AG09309 (cell line): ENCODE measurements at places on chromosomes 16 and 17.

GRCh38 chr16:67694611-67695010 is 24.5 kb downstream of the GFOD2 start:
- DNase-seq = no peak

DNA sequence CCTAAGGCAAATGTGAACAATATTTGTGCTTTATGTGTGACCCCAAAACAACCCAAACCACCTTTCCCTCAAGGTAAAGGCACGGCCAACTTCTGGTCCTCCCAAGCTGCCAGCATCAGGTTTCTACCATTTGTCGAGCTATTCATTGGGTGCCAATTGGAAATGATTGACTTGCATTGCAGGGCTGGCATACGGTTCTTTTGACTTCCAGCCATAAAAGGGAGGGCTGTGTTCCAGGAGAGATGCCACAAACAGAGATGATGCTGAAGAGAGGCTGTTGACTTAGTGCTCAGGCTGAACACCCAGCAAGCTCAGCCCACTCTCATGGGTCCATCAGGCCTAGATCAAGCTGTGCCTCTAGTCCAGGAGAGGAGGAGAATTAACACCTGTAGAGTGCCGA is 252.4 kb downstream of the GRIN2A start:
- DNase-seq = no peak

DNA sequence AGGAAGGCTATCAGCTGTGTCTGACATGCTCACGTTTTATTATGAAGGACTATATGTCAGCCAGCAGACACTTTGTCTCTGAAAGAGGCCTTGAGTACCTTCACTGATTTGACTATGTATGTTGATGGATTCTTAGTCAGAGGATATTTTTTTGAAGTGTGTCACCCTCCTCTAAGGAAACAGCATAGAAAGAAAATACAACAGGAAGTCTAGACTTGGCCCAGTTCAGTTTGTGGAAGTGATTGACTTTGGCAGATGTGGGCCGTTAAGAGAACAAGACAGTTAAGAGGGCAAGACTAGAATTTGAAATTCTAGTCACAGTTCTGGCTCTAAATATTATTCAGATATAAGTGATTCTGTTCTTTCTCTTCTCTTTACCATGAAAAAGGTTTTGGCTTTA is 471.5 kb downstream of the CDH8 start:
- no peak for DNase-seq

DNA sequence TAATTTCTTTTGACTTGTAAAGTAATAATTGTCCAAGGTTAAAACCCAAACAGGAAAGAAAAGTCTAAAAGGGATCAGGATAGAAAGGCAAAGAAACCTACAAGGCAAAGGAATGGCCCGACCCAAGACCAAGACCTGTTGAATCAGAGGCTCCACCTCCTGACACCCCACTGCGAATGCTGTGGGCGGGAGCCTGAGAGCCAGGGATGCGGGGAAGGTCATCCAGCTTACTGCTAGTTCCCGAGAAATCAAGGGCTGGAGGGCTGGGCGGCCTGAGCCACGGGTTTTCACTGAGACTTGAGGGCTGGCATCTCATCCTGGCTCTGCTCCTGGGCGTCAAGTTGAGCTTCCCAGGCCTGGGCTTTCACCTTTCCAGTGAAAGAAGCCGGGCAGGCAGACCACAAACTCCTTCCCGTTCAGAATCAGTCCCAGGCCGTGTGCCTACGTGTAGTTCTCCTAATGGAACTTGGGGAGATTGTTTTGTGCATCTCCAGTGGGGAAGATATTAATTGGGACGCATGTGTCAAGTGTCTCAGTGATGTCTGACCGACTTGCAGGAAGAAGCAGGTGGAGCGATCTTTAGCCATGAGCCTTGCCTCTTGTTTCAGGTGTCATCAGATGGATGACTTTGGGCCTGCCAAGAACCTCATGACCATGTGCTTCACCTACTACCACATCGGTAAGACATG is 36.9 kb downstream of the CIBAR2 start:
- no peak for DNase-seq

- peak; percentile 75 for DNase-seq
Measured at GRCh38 chr17:17151055-17151454, 55.1 kb downstream of the PLD6 start.

GRCh38 chr16:88639231-88640038 is 1.1 kb downstream of the IL17C start:
- DNase-seq = no peak

DNA sequence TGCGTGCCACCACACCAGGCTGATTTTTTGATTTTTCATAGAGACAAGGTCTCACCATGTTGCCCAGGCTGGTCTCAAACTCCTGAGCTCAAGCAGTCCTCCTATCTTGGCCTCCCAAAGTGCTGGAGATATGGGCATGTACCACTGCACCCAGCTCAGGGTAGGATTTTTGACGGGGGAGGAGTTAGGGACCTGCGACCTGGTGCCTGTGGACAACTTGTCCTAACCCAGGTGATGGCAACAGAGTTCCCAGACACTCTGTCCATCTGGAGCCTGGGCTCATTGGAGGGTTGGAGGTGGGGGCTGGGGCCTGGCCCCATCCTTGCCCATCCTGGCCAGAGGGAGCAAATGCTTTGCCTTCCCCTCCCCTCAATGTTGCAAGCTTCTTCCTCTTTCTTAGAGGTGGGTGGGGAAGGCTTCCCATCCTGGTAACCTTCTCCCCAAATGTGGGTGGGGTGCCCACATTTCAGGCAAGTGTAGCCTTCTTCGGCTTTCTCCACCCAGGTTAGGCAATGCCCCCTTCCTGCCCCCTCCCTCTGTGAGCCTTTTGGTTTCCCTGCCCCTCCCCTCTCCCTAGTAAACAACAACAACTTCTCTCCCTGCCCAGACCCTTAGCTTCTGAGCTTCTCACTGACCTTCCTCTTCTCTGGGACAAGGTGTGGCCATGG is 24.9 kb downstream of the RARA start:
- no peak for DNase-seq

- no peak for DNase-seq
Measured at GRCh38 chr17:78504156-78504925, 72.9 kb downstream of the DNAH17 start.

DNA sequence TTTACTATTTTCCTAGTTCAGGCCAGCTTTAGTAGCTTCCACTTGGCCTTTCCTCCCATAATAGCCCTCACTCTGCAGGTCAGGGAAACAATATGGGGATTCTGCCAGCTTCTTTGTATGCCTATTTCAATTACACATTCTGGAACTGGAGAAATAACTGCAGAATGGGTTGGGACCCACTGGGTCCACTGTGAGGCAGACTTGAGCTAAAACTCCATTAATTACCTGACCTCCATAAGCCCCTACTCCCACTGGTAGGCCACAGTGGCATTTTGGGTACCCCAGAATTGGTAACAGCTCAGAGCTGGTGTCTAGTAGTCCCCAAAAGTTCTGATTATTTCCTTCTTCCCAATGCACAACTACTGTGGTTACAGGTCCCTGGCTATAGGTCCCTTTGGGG is 16.7 kb upstream of the TENT4B start:
- no peak for DNase-seq

- DNase-seq = no peak
Measured at GRCh38 chr16:14003074-14003570, 68.0 kb upstream of the MRTFB start.

GRCh38 chr16:66706506-66706880 is 9.9 kb upstream of the CMTM4 start:
- no peak for DNase-seq
